ENCODE measurements at places on chromosomes 2 and 18. TPM values are rescaled to one million over a fixed set of nuclear protein-coding genes. Genes with fewer than 3 reads are reported as not detected.

DNA sequence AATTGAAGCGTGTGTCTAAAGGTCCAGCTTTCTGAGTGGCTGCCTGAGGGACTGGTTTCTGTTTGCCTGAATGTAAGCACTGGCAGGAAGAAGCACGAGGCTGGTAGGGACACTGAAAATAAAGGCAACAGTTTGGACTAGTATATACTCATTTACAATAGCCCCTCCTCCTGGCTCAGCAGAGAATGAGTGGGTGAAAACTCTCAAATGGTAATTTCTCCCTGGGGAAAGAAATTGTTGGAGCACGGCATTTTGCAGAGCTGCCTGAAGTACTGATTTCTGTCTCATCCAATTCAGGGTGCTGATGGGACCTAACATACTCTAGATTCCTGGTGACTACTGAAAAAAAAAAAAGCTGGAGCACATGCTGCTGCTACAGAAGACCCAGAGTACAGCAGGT is 17.3 kb upstream of the SPP2 start:
- H3K27ac ChIP-seq: no peak overlapping the region
- no peak for DNase-seq
- no peak overlapping the region for H3K4me3 ChIP-seq
- H3K36me3 ChIP-seq: no peaks in the 10 kb centered on the region

DNA sequence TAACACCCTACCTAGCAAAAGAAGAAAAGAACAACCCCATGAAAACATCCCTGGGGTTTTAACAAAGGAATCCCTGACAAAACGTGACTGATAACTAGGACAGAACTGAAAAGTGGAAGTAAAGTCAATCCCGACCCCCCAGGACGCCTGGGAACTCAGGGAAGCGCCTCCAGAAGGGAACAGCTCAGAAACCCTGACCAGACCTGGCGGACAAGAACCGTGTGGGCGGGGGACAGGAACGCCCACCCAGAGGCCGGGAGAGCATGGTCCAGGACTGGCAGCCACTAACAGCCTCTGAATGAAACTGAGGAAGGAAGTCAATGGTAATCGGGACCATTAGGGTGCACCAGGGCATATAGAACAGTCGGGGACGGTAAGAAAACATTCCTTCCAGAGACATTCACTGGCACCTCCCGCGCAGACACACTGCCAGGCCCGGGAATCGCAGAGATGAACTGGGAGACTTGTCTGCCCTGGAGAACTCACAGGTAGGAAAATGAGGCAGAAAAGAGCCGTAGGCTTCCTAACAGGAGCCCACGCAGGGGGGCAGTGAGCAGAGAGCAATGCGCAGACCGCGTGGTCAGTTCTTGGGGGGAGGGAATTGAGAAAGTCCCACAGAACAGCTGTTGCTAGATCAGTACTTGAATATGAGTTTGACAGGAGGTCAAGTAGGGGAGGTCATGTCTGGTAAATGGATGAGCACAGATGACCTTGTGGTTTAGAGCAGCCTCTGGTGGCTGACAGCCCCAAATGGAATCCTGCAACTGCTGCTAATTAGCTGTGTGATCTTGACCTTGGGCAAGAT is 1.3 kb upstream of the TBC1D8 start:
- H3K36me3 ChIP-seq: no peaks in the 10 kb centered on the region
- DNase-seq: peak; percentile 65
- peak overlapping the region; percentile 93 for H3K4me3 ChIP-seq

DNA sequence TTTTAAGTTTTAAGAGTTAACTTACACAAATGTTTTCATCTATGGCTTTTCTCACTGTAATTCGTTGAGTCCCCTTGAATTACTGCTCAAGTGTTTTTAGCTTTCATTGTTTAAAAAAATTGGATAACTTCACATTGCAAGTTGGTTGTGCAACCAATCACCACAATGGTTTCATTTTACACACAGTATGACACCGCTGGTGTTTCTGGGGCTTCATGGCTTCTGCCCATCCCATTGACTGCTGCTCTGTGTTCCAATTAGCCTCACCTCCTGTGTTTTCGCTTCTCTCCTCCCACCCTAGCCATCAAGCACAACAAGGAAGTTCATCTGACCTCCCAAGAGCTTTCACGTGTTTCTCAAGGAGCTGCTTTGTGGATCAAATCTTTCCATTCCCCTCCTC is 199.1 kb upstream of the CHAC2 start:
- no peak overlapping the region for H3K4me3 ChIP-seq
- H3K27ac ChIP-seq: no peak overlapping the region
- no peaks in the 10 kb centered on the region for H3K4me1 ChIP-seq
- DNase-seq: no peak
- H3K27me3 ChIP-seq: no peaks in the 10 kb centered on the region
- H3K36me3 ChIP-seq: no peaks in the 10 kb centered on the region

DNA sequence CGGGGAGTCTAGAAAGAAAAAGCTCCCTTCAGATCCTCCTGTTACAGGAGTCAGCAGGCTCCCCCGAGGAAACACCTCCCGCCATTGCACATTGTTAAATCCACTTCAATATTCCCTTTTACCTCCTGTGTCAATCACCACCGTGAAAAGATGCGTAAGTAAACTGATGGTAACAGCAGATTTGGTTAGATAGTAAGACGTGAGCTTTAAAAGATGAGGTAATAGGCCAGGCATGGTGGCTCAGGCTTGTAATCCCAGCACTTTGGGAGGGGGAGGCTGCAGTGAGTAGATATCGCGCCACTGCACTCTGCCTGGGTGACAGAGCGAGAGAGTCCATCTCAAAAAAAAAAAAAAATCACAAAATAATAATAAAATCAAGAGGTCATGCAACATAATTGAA is 15.2 kb upstream of the NCL start:
- peaks cover 8% of the 10 kb centered on the region for H3K4me1 ChIP-seq
- no peak overlapping the region for H3K4me3 ChIP-seq
- H3K36me3 ChIP-seq: no peaks in the 10 kb centered on the region
- DNase-seq: no peak

DNA sequence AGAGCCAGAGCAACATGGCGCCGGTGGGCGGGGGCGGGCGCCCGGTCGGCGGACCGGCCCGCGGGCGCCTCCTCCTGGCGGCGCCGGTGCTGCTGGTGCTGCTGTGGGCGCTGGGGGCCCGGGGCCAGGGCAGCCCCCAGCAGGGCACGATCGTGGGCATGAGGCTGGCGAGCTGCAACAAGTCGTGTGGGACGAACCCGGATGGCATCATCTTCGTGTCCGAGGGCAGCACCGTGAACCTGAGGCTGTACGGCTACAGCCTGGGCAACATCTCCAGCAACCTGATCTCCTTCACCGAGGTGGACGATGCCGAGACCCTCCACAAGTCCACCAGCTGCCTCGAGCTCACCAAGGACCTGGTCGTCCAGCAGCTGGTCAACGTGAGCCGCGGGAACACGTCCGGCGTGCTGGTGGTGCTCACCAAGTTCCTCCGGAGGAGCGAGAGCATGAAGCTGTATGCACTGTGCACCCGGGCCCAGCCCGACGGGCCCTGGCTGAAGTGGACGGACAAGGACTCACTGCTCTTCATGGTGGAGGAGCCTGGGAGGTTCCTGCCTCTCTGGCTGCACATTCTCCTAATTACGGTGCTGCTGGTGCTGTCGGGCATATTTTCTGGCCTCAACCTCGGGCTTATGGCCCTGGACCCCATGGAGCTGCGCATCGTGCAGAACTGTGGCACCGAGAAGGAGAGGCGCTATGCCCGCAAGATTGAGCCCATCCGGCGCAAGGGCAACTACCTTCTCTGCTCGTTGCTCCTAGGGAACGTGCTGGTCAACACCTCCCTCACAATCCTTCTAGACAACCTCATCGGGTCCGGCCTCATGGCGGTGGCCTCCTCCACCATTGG is 507 bp downstream of the CNNM4 start:
- H3K4me3 ChIP-seq: peak overlapping the region; percentile 63
- no peak overlapping the region for H3K27ac ChIP-seq
- no peak for DNase-seq
- peaks cover 37% of the 10 kb centered on the region for H3K4me1 ChIP-seq
- H3K27me3 ChIP-seq: no peaks in the 10 kb centered on the region

- no peaks in the 10 kb centered on the region for H3K4me1 ChIP-seq
- H3K36me3 ChIP-seq: no peaks in the 10 kb centered on the region
- no peak overlapping the region for H3K4me3 ChIP-seq
- H3K27me3 ChIP-seq: no peaks in the 10 kb centered on the region
- DNase-seq: no peak
These were observed 1173.6 kb upstream of the CHAC2 start for GRCh38 chr2:52594026-52594425.

- peaks cover 36% of the 10 kb centered on the region for H3K36me3 ChIP-seq
- peaks cover 24% of the 10 kb centered on the region for H3K4me1 ChIP-seq
- DNase-seq: peak; percentile 55
- H3K27ac ChIP-seq: peak overlapping the region; percentile 75
- no peak overlapping the region for H3K4me3 ChIP-seq
These were observed 25.2 kb downstream of the NUP35 start for GRCh38 chr2:183149489-183149888.

DNA sequence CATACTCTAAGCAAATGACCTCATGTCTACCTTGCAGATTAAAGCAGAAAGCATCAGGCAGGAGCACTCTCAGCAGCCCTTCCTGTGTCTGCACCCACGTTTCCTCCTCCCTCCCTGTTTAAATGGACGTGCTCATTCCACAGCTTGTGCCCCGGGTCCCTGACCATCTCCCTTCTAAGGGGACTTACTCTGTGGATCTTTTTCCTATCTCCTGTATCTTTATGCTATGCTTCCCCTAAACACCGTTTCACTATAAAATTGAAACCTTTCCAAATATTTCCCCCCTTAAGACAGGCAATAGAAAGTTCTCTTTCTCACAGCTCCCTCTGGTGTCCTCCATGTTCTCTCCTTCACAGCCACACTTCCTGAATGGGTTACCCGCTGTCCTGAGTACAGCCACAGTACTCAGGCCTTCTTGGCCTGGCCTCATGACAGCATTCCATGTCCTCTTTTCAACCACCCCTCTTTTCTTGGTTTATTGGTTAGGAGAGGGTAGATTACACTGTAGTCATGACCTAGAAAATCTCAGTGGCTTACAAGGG is 41.1 kb downstream of the TMEM185B start:
- H3K27me3 ChIP-seq: no peaks in the 10 kb centered on the region
- H3K36me3 ChIP-seq: no peaks in the 10 kb centered on the region
- no peaks in the 10 kb centered on the region for H3K4me1 ChIP-seq
- H3K27ac ChIP-seq: no peak overlapping the region
- DNase-seq: no peak

GRCh38 chr2:133262893-133263292 is 305.4 kb downstream of the NCKAP5 start:
- H3K36me3 ChIP-seq: no peaks in the 10 kb centered on the region
- H3K27me3 ChIP-seq: no peaks in the 10 kb centered on the region

- no peaks in the 10 kb centered on the region for H3K36me3 ChIP-seq
- H3K4me3 ChIP-seq: no peak overlapping the region
- peaks cover 23% of the 10 kb centered on the region for H3K4me1 ChIP-seq
These were observed 279.3 kb downstream of the CDH20 start for GRCh38 chr18:61612517-61612916.

DNA sequence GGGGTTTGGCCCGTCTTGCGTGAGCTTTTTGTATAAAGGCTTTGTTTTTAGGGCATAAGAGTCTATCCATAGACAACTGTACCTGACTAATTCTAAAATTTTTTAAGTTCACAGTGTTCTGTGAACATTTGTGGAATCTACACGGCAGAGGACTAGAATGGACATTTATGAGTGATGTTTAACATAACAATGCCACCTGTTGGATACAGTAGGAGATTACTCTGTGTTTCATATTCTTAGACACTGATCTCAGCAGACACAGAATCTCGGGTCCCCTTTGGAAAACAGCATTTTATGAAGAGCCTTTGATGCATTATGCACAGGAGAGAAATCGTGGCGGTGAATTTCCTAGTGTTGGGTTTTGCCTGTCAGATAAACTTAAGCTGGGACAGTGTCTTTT is 752.2 kb downstream of the DPP10 start:
- no peaks in the 10 kb centered on the region for H3K27me3 ChIP-seq
- DNase-seq: no peak
- no peak overlapping the region for H3K27ac ChIP-seq
- no peaks in the 10 kb centered on the region for H3K4me1 ChIP-seq
- H3K4me3 ChIP-seq: no peak overlapping the region

DNA sequence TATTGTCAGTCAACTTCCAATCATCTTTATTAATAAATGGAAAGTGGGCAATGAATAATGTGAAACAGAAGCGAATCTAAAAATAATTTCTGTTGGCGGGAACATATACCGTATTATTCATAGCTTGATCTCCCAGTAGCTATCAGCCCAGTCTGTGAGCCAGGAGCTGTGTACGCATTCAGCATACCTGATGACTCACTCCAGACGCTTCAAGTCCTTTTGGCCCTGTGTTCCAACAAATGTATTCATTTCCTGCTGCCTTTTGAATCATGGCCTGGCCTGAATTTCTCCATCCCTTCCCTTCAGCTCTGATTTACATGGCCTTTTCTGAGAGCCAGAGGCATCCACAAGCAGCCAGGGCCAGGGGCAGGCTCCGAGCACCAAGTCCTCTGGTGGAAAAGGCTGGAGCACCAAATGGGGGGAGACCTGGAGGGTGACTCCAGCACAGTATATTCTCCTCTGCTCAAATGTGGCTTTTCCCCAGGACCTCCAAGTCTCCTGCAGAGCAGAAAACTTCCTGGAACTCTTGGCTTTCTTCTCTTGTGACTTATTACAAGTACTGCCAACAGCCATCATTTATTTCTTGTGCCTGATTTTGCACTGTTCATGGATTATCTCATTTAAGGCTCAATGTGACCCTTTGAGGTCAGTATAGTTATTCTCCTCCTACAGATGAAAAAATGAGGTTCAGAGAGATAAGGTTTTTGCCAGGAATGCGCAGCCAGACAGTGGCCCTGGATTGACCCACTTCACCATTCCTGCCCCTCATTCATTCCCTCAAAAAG is 108.7 kb downstream of the EN1 start:
- no peak overlapping the region for H3K4me3 ChIP-seq
- no peaks in the 10 kb centered on the region for H3K27me3 ChIP-seq
- peak; percentile 57 for DNase-seq
- H3K36me3 ChIP-seq: no peaks in the 10 kb centered on the region

DNA sequence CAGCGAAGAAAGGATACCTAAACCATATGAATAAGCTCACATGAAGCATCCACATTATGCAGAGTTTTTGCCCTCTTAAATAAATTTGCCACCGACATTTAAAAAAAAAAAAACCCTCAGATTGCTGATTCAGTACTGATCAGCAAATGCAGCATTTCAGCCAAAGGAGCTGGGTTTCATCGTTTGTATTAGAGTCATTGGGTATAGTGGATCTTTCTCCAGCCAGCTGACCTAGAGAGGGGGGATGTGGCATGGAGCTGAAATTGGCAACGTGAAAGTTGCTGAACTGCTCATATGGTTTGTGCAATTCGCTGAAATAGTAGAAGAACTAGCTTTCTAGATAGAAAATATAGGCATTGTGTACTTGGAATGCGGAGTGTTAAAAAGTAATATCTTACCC is 73.5 kb upstream of the ZNF397 start:
- H3K27ac ChIP-seq: no peak overlapping the region
- no peaks in the 10 kb centered on the region for H3K27me3 ChIP-seq
- DNase-seq: no peak
- H3K4me1 ChIP-seq: no peaks in the 10 kb centered on the region
- H3K4me3 ChIP-seq: no peak overlapping the region

Gene C2orf80
- not detected for total RNA-seq

Gene DSG1
- total RNA-seq: not detected

All from SJSA1 (cell line).